Keratinocyte (primary cell): ENCODE measurements at places on chromosomes 2 and 18.

- no peak for DNase-seq
Observed at GRCh38 chr2:148021886-148022285, 995 bp downstream of the MBD5 start.

GRCh38 chr2:70145851-70146739, 44.7 kb downstream of the C2orf42 start:
- no peak for DNase-seq

DNA sequence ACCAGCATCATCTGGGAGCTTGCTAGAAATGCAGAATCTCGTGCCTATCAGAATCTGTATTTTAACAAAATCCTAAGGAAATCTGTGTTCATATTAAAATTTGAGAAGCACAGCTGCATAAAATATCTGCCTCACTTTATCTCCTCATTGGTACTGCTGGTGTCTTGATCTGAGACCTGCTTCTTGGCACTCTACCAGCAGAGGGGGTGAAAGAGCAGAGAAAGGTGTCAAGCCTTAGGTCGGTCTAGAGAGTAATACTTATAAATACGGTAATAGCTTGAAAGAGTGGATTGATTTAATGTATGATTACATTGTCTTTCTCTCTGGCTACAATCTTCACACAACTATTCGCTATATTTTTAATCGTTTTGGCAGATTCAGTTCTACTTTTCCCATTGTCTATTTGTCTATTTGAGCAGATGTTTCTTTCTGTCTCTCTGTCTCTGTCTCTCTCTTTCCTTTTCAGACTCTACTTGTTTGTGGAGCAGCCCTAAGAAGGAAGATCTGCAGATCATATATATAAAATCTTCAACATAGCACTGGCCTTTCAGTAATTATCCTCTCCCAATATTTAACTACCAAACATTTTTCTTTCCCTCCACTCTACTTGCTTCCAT, 1.7 kb upstream of the GCG start:
- peak; percentile 5 for DNase-seq

- no peak for DNase-seq
Observed at GRCh38 chr2:207041279-207041678, 102.0 kb downstream of the CPO start.

DNA sequence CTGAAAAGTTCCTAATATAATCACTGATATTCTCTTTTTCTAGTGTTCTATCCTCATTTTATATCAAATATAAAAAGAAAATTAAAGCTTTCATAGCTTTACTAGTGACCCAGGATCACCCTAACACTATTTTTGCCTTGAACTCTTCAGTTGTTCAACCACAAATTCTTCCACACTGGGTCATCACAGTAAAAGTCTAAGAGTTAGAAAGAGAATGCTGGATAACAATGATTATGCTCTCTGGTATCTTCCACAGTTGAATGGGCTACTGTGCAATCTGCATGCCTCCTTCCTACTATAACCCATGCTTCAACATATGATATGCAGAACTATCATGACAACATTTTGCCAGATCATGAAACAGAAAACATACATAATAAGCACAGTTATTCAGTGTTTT, 32.3 kb downstream of the CHN1 start:
- DNase-seq = peak; percentile 53

DNA sequence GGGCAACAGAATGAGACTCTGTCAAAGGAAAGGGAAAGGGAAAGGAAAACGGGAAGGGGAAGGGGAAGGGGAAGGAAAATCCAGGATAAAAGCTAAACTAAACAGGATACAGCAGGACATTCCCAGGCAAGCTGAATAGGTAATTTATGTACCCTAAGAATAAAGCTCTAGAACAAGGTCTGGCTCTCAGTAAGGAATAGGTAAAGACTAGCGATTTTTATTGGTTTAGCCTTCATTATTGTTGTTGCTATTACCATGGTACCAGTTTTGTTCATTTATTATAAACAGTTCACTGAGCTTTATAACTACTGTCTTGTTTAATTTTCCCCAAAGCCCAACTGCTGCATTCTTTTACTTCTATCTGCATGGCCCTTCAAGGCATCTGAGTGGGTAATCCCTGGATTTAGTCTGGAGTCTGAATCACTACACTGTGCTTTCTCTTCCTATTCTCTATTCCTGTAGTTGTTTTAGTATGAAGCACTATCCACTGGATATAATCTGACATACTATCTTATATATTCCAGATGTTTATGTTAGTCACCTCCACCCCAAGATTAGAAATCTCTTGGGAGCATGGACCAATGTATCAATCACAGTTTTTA, 127.1 kb upstream of the TANK start:
- no peak for DNase-seq

DNA sequence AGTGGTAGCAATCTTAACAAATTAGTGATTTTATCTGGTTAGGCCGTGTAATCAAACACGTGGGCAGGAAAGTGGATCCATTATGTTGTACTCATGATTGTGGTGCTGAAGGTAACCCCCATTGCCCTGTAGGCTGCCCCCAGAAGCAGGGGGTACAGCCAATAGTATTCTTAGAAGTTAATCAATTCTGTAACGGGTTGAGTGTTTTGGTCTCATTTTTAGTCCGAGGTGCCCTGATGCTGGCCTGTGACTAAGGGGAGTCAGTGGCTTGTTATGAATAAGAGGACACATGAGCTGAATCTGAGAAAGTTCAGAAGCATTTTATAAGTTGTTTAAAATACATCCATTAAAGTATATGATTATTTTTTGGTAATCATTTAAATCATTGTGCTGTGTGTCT, 8.6 kb downstream of the EPAS1 start:
- DNase-seq = no peak
